ENCODE measurements at places on chromosomes 7 and 10. TPM values are rescaled to one million over a fixed set of nuclear protein-coding genes. Genes with fewer than 3 reads are reported as not detected.

The FRMD4A gene
- total RNA-seq = 0.32 TPM

The TMEM184A gene
- total RNA-seq = 0.23 TPM

The ABCC2 gene
- total RNA-seq = 0.87 TPM

The TMEM248 gene
- total RNA-seq = 83.6 TPM

The C7orf57 gene
- total RNA-seq = 0.11 TPM

The ATOH7 gene
- not detected for total RNA-seq

The INHBA gene
- total RNA-seq = 1.0 TPM

The AHR gene
- total RNA-seq = 37.2 TPM

The HOGA1 gene
- total RNA-seq = not detected

The UBN2 gene
- 14.1 TPM for total RNA-seq

The HIBADH gene
- 23.1 TPM for total RNA-seq

The DGKI gene
- total RNA-seq = 2.8 TPM

The KIF11 gene
- total RNA-seq = 41.4 TPM

The PTPRE gene
- total RNA-seq = 16.8 TPM

The GAD2 gene
- not detected for total RNA-seq

The LRRC61 gene
- total RNA-seq = 25.8 TPM

The BMI1 gene
- total RNA-seq = 64.2 TPM

The EPO gene
- total RNA-seq = 0.14 TPM

The ANXA8 gene
- 7.5 TPM for total RNA-seq

The MMD2 gene
- not detected for total RNA-seq

The PNLIPRP3 gene
- not detected for total RNA-seq

The MSMB gene
- not detected for total RNA-seq

The BHLHA15 gene
- 0.41 TPM for total RNA-seq

The INSYN2A gene
- total RNA-seq = not detected

The PKD2L1 gene
- not detected for total RNA-seq

The TYW1B gene
- 4.5 TPM for total RNA-seq

The LRRC18 gene
- total RNA-seq = not detected

The NPTX2 gene
- 0.32 TPM for total RNA-seq

The CYP2C9 gene
- not detected for total RNA-seq

The AGR3 gene
- not detected for total RNA-seq

The C7orf33 gene
- total RNA-seq = not detected

The SH2D4B gene
- not detected for total RNA-seq
